ENCODE measurements at places on chromosomes 6 and 20.

- no peak for DNase-seq
These were observed 21.6 kb upstream of the MYB start for GRCh38 chr6:135159531-135159930.

- DNase-seq, result no peak
These were observed 152.1 kb upstream of the STMND1 start for GRCh38 chr6:16949716-16950115.

DNA sequence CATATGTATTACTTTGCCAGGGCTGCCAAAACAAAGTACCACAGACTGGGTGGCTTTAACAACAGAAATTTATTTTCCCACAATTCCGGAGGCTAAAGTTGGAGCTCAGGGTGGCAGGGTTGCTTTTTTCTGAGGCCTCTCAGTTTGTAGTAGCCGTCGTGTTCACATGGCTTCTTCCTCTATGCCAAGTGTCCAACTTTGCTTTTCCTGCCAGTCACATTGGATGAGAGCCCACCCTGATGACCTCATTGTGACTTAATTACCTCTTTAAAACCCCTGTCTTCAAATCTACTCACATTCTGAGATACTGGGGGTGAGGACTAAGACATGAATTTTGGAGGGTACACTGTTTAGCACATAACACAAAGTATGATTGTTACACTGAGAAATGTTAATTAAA, 9.9 kb upstream of the ECT2L start:
- DNase-seq, result no peak

GRCh38 chr6:111672761-111673450, 67.2 kb upstream of the TRAF3IP2 start:
- DNase-seq, result no peak

DNA sequence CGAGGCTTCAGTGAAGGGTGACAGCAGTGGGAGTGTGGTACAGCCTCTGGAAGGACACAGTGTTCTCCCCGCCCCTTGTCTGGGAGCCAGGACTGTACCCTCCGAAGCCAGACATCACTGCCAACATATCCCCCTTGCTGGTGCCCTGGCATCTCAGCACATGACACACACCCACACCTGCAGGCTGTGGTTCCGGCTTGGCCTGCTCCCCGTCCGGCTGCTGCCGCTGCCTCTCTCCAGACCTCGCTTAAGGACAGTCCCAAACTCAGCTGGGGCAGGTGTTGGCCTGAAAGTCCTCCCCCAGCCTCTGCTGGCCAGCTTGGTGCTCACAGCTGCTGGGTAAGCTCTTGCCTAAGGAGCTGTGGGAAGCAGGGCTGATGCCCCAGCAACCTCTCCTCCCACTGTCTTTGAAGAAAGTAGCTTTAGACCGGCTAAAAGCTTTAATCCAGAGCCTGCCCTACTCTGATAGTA, 7.0 kb downstream of the EMILIN3 start:
- no peak for DNase-seq

- no peak for DNase-seq
These were observed 63.0 kb upstream of the INSM1 start for GRCh38 chr20:20304942-20305341.

- peak; percentile 79 for DNase-seq
These were observed at the start of gene MAD2L1BP for GRCh38 chr6:43635387-43636307. MAD2L1BP (plus strand) TSS chr6:43635840; CDS start chr6:43635876, 36 bp downstream.

GRCh38 chr6:86756640-86757229, 180.6 kb upstream of the HTR1E start:
- no peak for DNase-seq

DNA sequence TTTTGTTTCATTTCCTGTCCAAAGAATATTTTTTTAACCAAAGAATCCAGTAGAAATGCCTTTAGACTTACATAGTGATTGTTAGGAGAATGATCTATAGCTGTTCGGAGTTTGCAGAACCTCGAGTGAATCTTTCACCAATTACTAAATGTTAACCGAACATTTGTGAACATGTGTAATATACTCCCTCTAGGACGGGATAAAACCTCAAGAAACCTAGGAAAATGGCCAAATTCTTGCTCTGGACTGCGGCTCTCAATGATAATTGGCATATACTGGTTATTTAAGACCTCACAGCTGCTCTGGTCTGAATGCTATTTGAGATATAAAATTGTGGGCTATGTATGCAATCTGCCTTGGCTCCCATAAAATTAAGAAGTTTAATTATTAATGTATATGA, 137.1 kb downstream of the PACRG start:
- no peak for DNase-seq

DNA sequence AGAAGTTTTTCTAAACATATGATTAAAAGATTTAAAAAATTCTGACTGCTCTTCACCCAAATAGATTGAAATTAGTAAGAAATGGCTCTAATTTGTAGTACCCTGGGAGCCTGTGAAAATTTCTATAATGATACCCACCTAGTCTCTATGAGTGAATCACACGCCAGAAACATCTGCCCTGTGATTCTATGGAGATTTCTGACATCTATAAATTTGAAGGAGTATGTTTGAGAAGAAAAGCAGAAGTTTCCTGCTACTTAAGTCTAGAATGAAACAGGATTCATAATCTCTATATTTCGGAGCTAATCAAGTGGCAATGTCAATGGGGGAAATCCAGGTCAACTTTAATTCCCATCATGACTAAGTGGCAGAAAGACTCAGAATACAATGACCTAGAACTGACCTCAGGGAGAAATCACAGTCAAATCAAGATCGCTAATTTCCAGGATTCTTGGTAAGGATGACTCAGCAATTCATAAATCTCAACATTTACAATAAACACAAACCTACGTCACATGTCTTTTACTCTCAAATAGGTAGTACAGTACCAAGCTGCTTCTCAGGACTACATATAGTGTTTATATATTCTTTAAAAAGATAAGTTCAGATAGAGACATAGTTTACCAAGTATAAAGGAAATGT, 186.2 kb upstream of the TNFAIP3 start:
- no peak for DNase-seq

GRCh38 chr6:145267076-145267867, 468.0 kb downstream of the EPM2A start:
- DNase-seq, result no peak

All from stimulated activated CD4-positive, alpha-beta T cell treated with anti-CD3 and anti-CD28 coated beads, Interleukin-12 subunit alpha, Interleukin-12 subunit beta, amount 100 ng/mL, for 4 hours (primary cell).